ENCODE measurements at places on chromosomes 2 and 18.

DNA sequence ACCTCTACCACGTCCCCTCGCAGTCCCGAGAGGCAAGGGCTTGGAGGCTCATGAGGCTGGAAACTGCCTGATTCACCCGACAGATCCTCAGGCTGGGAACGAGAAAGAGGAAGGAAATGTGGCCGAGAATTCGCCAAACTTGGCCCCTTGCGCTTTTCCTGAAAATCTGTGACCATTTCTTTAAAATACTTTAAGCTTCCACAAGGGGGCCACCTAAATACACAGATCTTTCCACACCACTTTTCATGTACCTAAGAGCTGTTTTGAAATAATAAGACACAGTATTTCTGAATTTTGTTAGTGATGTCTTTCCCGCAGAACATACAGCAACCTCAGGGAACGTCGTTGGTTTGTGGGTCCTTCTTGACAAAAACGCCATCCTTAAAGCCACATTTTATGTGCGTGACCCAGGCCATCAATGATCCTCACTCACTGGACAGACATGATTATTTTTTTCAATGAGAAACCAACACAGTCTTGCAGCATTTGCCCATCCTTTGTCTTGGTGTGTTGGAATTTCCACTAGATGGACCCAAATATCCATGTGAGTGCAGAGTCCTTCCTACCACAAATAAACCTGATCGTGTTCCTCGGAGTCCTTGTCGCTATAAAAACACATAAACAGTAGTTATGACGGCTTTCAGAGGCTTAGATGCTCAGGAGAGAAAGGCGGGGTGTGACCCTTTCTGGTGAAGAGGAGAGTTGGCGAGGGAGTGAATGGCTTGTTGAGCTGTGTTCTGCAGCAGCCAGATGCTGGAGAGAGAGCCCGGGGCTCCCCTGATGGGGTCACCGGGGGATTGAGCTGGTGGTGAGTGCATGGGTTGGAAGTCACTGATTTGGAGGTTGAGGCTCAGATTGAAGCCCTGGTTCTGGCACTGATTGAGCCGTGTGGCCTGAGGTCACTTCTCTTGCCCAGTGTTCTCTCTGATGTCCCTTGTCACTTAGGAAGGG lies 25.0 kb downstream of the DCDC2C start:
- DNase-seq, result no peak

- no peak for DNase-seq
Measured at GRCh38 chr2:43324259-43325106, 98.1 kb upstream of the ZFP36L2 start.

DNA sequence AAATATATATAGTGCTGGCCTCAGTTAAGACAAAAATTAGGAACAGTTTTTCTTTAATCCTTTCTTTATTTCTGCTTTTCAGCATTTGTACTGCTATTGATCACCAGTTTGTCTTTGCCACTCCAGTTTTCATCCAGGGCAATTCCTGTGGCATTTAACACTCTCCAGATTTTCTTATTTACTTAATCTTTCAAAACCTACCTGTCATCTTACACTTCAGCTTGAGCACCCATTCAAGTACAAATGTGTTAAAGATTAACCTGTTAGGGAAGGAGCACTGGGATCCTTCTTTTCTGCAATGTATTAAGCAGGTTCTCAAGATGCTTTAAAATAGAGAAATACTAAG lies 101.8 kb upstream of the SCN1A start:
- no peak for DNase-seq

GRCh38 chr2:64652231-64653108 lies 1.2 kb downstream of the SERTAD2 start:
- DNase-seq, result no peak

DNA sequence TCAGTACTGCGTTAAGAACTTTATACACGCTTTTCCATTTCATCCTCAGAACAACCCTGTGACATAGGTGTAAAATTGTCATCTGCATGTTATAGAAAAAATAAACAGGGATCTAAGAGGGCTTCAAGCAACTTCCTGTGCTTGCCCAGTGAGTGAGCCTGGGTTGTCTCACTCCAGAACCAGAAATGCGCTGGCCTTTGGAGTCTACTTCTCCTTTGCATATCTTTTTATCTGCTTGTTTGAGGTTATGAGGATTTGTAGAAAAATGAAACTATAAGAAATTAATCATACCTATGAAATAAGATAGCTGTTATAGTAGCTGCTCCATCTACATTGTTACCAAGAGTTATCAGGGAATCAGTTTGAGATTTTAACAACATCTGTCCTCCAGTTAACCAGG lies 55.3 kb upstream of the CABYR start:
- DNase-seq, result no peak

DNA sequence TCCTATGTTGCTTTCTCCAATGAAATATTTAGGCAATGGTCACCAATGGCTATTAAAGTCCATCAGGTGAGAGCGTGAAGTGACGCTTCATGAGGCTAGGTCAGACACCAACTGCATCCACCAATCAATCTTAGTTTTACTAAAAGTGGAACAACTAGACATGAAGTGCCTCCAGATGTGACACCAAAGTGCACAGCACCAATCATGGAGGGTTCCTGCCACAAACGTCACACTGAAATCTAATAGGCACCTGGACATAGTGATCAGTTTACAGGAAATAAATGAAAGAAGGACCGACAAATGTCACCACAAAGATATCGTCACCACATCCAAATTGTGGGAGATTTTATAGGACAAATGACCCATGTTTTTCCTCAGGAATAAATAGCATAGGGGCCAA lies 70.5 kb downstream of the PSMG2 start:
- DNase-seq, result no peak

- no peak for DNase-seq
Measured at GRCh38 chr2:212537726-212538304, 787 bp downstream of the ERBB4 start.

- no peak for DNase-seq
Measured at GRCh38 chr2:203772456-203773165, 66.2 kb downstream of the CD28 start.

DNA sequence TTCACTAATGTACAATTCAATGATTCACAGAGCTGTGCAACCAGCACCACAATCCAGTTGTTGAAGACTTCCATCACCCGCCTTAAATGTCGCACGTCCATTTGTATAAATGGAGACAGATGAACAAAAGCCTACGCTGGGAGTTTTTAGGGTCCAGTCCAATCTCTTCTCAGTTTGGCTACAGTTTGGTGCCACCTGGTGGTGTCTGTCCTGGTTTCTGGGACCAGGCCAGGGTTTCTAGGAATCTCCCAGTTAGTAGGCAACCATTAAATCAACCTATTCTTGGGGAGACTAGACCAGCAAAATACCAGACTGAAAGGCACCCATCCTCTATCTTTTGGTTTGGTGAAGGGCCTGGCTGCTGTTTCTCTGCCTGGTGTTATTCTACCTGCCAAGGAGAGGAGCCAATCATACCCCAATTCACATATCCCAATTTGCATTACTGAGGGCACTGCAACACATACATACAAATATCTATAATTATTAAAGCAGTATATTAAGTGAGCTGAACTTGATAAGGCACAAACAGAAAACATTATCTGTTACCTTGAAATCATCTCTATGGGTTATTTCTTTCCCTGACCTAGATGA lies 3.2 kb upstream of the DDX1 start:
- peak; percentile 59 for DNase-seq

DNA sequence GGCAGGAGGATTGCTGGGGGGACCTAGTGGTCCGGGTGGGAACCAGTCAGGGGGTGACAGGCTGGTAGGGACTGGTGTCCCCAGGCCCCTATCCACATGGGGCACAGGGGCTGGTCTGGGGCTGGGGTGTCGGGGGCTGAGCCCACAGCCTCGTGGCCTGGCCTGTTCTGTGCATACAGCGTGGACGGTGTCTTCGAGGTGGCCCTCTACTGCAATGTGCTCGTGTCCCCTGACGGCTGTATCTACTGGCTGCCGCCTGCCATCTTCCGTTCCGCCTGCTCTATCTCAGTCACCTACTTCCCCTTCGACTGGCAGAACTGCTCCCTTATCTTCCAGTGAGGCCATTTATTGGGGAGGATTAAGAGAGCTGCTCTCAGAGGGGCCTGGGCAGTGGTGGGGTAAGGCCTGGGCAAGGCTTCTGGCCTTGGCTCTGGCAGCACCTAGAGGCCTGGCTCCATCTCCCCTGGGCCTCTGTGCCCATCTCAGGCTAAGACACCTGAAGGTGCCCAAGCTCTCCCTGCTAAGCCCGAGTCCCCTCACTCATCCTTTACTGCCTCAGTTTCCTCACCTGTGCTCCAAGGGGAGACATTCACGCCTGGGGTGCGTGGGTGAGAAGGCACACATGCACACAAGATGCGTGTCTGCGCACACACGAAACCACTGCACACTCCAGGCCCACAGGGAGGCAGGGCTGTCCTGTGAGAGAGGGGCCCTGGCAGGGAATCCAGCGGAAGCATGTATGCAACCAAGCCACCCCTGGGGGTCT lies 1.9 kb downstream of the CHRNG start:
- no peak for DNase-seq

DNA sequence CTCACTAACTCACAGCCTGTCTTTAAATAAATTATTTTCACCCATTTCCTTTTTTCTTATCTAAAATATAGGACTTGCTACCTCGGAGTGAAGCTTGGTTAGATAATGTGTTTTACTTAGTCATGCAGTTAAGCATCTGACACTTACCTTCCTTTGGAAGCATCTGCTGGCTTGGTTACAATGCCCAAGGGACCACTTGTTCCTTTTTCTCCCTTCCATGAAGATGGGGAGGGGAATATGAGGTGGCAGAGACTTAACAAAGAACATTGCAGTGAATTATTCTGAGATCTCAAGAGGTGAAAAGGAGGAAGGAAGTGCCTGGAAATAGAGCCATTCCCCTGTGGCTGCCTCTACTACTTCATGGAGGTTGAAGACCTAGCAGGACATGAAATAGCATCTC lies 145.4 kb upstream of the FOSL2 start:
- DNase-seq, result no peak

GRCh38 chr2:66507673-66508201 lies 72.8 kb downstream of the MEIS1 start:
- DNase-seq, result no peak

DNA sequence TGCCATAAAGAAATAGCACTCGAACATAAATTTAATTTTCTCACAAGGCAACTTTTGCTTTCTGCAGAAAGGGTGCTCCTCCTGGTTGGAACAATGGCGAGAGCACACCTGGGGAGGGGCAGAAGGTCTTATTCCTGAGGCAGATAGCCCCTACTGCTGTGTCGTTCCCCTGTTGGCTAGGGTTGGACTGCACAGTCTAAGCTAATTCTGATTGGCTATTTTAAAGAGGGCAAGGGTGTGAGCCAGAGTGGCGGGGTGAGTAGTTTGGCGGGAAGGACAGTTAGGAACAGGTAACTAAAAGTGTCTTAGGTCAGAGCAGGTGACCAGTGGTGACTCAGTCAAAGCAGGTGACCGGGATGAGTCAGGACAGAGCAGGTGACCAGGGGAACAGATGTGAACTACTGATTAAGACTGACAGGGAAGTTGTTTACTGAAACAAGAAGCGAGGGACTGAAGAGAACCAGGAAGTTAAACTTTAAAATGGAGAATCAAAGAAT lies 49.7 kb upstream of the AGAP1 start:
- DNase-seq, result no peak

DNA sequence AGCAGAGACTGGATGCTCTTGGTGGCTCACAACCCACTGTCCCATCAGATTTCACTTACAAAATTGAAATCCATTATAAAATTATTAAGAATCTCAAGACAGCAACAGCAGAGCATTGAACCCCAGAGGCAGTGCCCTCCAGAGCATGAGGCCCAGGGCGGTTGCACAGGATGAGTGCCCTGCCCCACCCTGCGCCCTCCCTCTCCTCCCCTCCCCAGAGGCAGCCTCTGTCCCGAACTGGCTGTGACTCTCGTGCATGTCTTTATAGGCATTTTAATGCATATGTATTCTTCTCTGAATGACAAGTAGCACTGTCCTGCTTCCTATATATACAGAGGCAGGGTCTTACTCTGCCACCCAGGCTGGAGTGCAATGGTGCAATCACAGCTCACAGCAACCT lies 10.4 kb downstream of the MFSD2B start:
- DNase-seq, result no peak

- no peak for DNase-seq
Measured at GRCh38 chr2:136217996-136218395, 100.0 kb upstream of the CXCR4 start.

DNA sequence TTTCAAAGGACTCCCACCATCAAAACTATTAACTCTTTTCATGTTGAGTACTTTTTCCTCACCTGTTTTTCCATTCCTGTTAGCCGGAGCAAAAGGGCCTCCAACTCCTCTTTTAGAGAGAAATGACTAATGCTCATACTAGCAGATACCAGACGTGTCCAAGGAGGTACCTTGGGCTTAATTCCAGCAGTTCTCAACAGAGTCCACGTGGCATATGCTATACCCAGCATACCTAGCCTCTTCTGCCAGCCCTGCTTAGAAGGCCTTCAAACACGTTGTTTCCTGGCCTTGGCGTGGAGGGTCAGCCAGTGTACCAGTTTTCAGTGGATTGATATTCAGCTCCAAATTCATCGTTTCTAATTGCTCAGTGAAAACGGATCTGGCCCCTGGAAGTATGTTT lies 123.9 kb downstream of the MGAT5 start:
- DNase-seq, result no peak
